ENCODE measurements at places on chromosomes 3 and 15.

DNA sequence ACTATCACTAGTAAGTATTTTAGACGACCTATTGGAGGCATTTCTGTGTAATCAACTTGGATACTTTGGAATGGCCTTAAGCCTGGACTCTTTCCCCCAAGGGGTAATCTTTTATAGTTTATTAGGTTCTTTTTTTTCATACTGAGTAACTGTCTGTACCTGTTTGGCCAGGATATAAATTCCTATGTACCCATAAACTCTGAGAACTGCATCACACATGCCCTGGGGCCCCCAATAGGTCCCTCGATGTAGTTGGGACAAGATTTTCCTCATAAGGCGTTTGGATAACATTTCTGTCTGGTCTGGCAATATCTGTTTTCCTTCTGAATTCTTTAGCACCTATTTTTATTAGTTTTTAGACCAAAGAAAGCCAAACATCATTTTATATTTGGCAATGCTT lies 86.4 kb upstream of the WNT7A start:
- DNase-seq = no peak

DNA sequence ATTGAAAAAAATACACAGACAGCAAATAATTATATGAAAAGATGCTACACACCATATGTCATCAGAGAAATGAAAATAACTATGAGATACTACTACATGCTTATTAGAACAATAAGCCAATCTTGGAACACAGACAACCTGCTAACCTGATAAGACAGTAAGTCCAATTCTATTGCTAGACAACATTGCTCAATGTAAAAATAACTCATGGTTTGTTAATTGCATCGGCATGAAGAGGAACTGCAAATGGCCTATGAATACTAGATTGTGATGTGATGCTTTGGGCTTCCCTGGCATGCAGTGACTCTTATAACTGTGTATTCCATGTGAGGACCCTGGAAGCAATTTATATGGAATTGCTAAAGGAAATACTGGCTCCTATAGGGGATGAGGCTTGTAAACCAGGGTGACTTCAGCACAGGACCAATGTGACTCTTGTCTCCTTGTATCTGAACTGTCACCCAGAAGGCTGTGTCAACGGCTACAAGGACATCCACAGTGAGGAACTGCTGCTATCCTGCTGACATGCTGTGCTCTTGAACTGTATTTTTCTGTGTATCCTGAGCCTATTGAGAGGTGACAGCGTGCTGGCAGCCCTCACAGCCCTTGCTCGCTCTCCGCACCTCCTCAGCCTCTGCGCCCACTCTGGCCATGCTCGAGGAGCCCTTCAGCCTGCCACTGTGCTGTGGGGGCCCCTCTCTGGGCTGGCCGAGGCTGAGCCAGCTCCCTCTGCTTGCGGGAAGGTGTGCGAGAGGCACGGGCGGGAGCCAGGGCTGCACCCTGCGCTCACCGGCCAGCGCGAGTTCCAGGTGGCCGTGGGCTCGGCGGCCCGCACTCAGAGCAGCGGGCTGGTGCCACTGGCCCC lies 385.7 kb downstream of the CNTN4 start:
- DNase-seq = no peak

- DNase-seq = peak; percentile 79
Measured at GRCh38 chr15:68646156-68646555, 67.4 kb downstream of the CORO2B start.

DNA sequence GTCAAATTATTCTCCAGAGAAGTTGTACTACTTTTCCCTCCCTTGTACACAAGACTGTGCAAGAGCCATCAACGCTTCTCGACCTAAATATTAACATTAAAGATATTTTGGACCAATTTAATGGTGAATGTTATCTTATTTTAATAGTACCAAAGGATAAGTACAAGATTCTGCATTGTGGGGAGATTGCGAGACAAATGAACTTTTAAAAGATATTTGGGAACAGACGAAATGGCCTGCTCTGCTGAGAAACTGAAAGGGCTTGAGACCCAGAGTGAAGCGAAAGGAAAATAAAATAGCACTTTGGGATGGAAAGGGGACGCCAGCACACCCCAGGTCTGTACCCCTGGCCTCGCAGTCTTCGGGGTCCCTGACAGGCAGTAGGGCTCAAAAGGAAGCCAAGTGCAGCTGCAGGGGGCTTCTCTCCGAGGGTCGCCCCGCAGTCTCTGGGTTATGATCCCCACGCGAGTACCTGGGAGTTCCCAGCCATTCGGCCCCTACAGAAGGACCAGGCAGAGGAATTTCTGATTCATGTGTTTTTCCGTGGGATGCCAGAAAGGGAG lies 97.6 kb upstream of the VGLL3 start:
- no peak for DNase-seq

DNA sequence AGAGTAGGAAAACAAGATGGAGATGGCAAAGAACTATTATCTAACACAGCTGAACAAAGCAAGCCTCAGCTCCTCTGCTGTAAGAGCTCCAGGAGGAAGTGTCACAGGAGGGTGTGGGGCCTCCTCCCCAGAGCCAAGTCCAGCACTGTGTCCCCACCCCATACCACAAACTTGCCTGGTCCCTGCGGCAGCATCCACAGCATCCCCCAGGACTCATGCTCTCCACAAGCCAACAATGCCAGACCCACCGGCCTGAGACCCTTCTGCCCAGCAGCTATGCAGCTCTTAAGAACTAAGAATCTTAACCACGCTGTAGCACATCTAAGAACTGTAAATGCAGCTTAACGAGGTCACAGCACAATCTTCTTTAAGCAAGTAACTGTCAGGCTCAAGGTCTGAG lies 9.1 kb downstream of the RBM15B start:
- DNase-seq = no peak
